ENCODE measurements at places on chromosomes 4 and X. TPM values are rescaled to one million over a fixed set of nuclear protein-coding genes. Genes with fewer than 3 reads are reported as not detected.

Gene LRRC66
- 0.05 TPM for total RNA-seq

GRCh38 chr4:121877041-121877773 is 6.9 kb upstream of the BBS7 start:
- no peak for DNase-seq
- no peak overlapping the region for H3K27ac ChIP-seq
- H3K27me3 ChIP-seq, result peaks cover 34% of the 10 kb centered on the region
- H3K4me1 ChIP-seq, result no peaks in the 10 kb centered on the region
- H3K4me3 ChIP-seq, result no peak overlapping the region

DNA sequence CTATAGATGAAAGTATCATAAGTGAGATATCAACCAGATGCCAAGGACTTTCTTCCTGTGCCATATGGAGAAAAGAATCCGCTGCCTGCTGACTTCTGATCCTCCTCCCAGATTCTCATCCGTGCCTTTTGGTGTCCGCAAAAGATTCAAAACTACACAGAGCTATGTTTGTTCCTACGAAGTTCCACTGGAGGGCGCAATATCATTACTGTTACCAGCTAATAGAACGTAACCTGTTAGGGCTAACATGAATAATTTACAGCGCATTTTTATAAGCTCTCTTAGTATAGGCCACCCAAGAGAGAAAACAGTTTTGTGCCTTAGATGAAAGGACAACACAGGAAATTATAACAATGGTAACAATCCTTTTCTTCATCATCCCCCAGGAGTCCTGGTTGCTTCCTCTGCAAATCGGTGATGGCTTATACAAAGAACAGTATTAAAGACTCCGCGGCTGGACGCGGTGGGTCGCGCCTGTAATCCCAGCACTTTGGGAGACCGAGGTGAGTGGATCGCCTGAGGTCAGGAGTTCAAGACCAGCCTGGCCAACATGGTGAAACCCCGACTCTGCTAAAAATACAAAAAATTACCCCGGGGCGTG is 22.8 kb upstream of the CENPVL3 start:
- peak; percentile 59 for DNase-seq
- H3K4me1 ChIP-seq, result no peaks in the 10 kb centered on the region
- H3K27ac ChIP-seq, result no peak overlapping the region
- H3K27me3 ChIP-seq, result peaks cover 10% of the 10 kb centered on the region
- H3K4me3 ChIP-seq, result no peak overlapping the region
- H3K36me3 ChIP-seq, result no peaks in the 10 kb centered on the region

GRCh38 chr4:184328022-184328736 is 110.5 kb upstream of the ENPP6 start:
- H3K4me3 ChIP-seq, result peak overlapping the region; percentile 56
- peak; percentile 81 for DNase-seq
- peak overlapping the region; percentile 90 for H3K27ac ChIP-seq
- peaks cover 23% of the 10 kb centered on the region for H3K4me1 ChIP-seq
- no peaks in the 10 kb centered on the region for H3K27me3 ChIP-seq
- H3K36me3 ChIP-seq, result no peaks in the 10 kb centered on the region

GRCh38 chr4:188428935-188429334 is 289.7 kb downstream of the TRIML1 start:
- no peak for DNase-seq
- no peaks in the 10 kb centered on the region for H3K36me3 ChIP-seq
- H3K4me1 ChIP-seq, result no peaks in the 10 kb centered on the region
- no peaks in the 10 kb centered on the region for H3K27me3 ChIP-seq
- no peak overlapping the region for H3K4me3 ChIP-seq

Gene JCHAIN
- not detected for total RNA-seq

- no peak overlapping the region for H3K27ac ChIP-seq
- peaks cover 10% of the 10 kb centered on the region for H3K4me1 ChIP-seq
- H3K27me3 ChIP-seq, result no peaks in the 10 kb centered on the region
- H3K4me3 ChIP-seq, result no peak overlapping the region
Observed at GRCh38 chr4:139523076-139523475, 32.9 kb downstream of the SETD7 start.

- peaks cover 7% of the 10 kb centered on the region for H3K27me3 ChIP-seq
- H3K36me3 ChIP-seq, result no peaks in the 10 kb centered on the region
- no peak overlapping the region for H3K27ac ChIP-seq
- no peak for DNase-seq
- no peak overlapping the region for H3K4me3 ChIP-seq
Observed at GRCh38 chrX:103773445-103773844, 3.2 kb upstream of the PLP1 start.

GRCh38 chr4:2591189-2591588 is 54.7 kb downstream of the FAM193A start:
- no peaks in the 10 kb centered on the region for H3K36me3 ChIP-seq
- H3K4me3 ChIP-seq, result no peak overlapping the region
- no peak for DNase-seq
- H3K27ac ChIP-seq, result peak overlapping the region; percentile 60
- no peaks in the 10 kb centered on the region for H3K27me3 ChIP-seq

Data from activated CD4-positive, alpha-beta T cell treated with anti-CD3 and anti-CD28 coated beads, Interleukin-2, amount 10 ng/mL, durations not matched to agents 24 days and 14 days (primary cell).